Kidney (tissue), 22 donors: ENCODE measurements at places on chromosomes 2 and 18. TPM values are rescaled to one million over a fixed set of nuclear protein-coding genes. Genes with fewer than 3 reads are reported as not detected.
A peak's percentile ranks its signal among the peaks of the same experiment; 100 is the strongest.

Gene CPO
- 0.41 TPM for total RNA-seq

Gene CFAP221
- total RNA-seq = 58.7 TPM

Gene TMEM198
- 4.5 TPM for total RNA-seq

Gene MYO3B
- 6.4 TPM for total RNA-seq

Gene ALMS1
- total RNA-seq = 26.2 TPM

Gene REG3G
- 8.8 TPM for total RNA-seq

Gene RDH14
- 22.1 TPM for total RNA-seq

Gene ITM2C
- total RNA-seq = 1,131 TPM

Gene AKAIN1
- not detected for total RNA-seq

Gene KCNG2
- total RNA-seq = 0.76 TPM

- no peaks in the 10 kb centered on the region for H3K36me3 ChIP-seq
- no peaks in the 10 kb centered on the region for H3K4me1 ChIP-seq
- H3K4me3 ChIP-seq = no peak overlapping the region
- DNase-seq = no peak
Measured at GRCh38 chr2:166321076-166321475, 54.7 kb downstream of the SCN9A start.

GRCh38 chr2:146950361-146950760, 894.5 kb upstream of the ACVR2A start:
- no peaks in the 10 kb centered on the region for H3K4me1 ChIP-seq
- no peaks in the 10 kb centered on the region for H3K27me3 ChIP-seq
- no peak for DNase-seq
- H3K36me3 ChIP-seq = no peaks in the 10 kb centered on the region
- H3K4me3 ChIP-seq = no peak overlapping the region

GRCh38 chr2:209523041-209523740, 99.3 kb downstream of the MAP2 start:
- no peaks in the 10 kb centered on the region for H3K4me1 ChIP-seq
- H3K4me3 ChIP-seq = no peak overlapping the region
- H3K27ac ChIP-seq = no peak overlapping the region
- no peaks in the 10 kb centered on the region for H3K36me3 ChIP-seq
- DNase-seq = no peak
- no peaks in the 10 kb centered on the region for H3K27me3 ChIP-seq

- H3K27me3 ChIP-seq = no peaks in the 10 kb centered on the region
- H3K36me3 ChIP-seq = no peaks in the 10 kb centered on the region
Measured at GRCh38 chr2:65404988-65405697, 27.3 kb downstream of the SPRED2 start.

DNA sequence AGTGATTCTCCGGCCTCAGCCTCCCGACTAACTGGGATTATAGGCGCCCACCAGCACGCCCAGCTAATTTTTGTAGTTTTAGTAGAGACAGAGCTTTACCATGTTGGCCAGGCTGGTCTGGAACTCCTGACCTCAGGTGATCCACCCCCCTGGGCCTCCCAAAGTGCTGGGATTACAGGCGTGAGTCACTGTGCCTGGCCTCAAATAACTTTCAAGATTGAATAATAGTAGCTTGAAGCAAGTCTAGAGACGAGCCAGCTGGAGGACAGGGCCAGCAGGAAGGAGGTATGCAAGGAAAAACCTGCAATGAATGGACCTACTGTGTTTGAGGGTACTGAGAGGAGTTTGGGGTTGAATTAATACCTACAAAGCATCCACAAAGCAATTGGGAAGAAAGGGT, 87.5 kb downstream of the MSH2 start:
- no peak for DNase-seq
- H3K36me3 ChIP-seq = no peaks in the 10 kb centered on the region
- no peaks in the 10 kb centered on the region for H3K4me1 ChIP-seq
- no peak overlapping the region for H3K4me3 ChIP-seq
- no peak overlapping the region for H3K27ac ChIP-seq
- no peaks in the 10 kb centered on the region for H3K27me3 ChIP-seq

GRCh38 chr18:12085136-12085535, 8.5 kb upstream of the ANKRD62 start:
- no peaks in the 10 kb centered on the region for H3K4me1 ChIP-seq
- no peaks in the 10 kb centered on the region for H3K36me3 ChIP-seq
- H3K27me3 ChIP-seq = no peaks in the 10 kb centered on the region
- DNase-seq = no peak
- no peak overlapping the region for H3K27ac ChIP-seq

- H3K36me3 ChIP-seq = no peaks in the 10 kb centered on the region
- H3K4me3 ChIP-seq = no peak overlapping the region
- no peaks in the 10 kb centered on the region for H3K27me3 ChIP-seq
Measured at GRCh38 chr2:120995152-120995551, 259.5 kb downstream of the GLI2 start.

- peaks cover 4% of the 10 kb centered on the region for H3K36me3 ChIP-seq
- no peaks in the 10 kb centered on the region for H3K27me3 ChIP-seq
- no peaks in the 10 kb centered on the region for H3K4me1 ChIP-seq
- DNase-seq = no peak
- no peak overlapping the region for H3K4me3 ChIP-seq
- H3K27ac ChIP-seq = no peak overlapping the region
Measured at GRCh38 chr2:226995625-226996041, 159.8 kb downstream of the RHBDD1 start.

DNA sequence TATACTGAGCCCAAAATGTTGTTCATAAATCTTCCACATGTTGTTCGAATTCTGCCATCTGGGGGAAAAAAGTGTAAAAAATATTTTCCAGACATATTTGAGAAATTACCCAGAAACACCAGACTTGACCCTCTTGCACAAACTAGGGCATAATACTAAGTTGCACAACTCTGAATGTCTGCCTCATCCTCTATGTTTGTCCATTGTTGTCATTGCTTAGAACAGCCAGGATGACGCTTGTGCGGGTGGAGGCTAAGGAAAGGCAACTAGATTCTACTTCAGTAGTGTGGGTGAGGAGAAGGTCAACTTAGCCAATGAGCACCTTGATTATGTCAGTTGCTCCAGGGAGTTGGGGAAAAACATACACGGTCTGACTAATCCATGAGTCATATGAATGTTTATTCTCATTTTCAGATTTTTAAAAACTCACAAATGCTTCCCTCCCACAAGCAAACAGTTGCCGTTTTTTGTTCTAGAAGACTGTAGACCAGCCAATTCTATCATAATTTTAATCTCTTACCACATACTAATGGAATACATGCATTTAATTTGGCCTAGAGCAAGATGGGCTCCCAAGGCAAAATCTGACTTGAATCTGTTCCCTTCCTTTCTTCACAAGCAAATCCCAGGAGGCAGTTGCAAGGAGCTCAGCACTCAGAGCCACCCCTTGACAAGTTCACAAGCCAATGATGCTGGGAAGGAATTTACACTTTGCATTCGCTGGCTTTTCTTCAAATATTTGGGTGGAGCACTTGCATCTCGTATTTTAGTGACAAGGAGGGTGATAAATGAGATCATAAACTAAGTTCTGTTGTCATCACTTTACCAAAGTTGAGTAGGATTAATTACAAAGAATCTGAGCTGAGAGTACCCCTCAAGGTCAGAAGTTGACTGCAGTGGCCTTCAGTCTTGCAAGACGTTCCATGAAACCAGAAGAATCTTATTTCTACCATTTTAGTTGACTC, 163.2 kb upstream of the TWIST2 start:
- H3K4me3 ChIP-seq = no peak overlapping the region
- H3K4me1 ChIP-seq = no peaks in the 10 kb centered on the region
- H3K36me3 ChIP-seq = no peaks in the 10 kb centered on the region
- DNase-seq = no peak
- no peak overlapping the region for H3K27ac ChIP-seq

DNA sequence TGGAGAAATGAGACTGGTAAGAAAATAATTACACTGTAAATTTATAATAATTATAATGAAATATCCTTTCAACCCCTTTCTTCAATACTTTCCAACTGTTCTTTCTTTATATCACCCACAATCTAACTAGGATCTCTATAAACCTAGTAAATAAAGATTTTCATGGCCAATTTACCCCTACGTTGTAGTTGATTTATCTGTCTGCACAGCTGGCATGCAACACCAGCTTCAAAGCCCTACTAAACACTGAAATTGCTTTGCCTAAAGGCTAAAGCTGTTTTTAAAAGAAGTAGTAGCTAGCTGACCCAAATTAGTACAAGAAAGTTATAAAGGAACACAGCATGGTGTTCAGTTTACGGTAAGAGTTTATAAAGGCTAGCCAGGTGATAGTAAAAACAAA, 140.1 kb downstream of the NOL4 start:
- no peaks in the 10 kb centered on the region for H3K36me3 ChIP-seq
- no peak for DNase-seq
- H3K27me3 ChIP-seq = no peaks in the 10 kb centered on the region
- no peak overlapping the region for H3K27ac ChIP-seq

DNA sequence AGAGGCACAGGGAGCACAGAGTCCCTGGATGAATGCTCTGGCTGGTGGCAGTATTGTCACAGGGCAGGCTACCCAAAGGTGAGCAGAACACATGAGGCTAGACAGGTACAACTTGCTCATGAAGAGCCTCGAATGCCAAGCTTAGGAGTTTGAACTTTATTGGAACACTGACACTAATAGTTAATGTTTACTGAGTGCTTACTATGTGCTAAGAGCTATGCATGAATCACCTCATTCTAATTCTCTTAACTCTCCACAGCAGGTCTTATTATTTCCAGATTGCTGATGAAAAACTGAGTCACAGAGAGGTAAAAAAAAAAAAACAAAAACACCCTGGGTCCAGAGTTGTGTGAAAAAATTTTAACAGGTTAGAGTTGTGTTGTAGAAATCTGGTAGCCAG, 6.1 kb upstream of the EMX1 start:
- no peaks in the 10 kb centered on the region for H3K36me3 ChIP-seq
- DNase-seq = no peak
- H3K4me3 ChIP-seq = no peak overlapping the region
- no peak overlapping the region for H3K27ac ChIP-seq

- H3K27ac ChIP-seq = no peak overlapping the region
- H3K4me3 ChIP-seq = no peak overlapping the region
- peak; percentile 21 for DNase-seq
- no peaks in the 10 kb centered on the region for H3K27me3 ChIP-seq
- no peaks in the 10 kb centered on the region for H3K4me1 ChIP-seq
Measured at GRCh38 chr2:100978582-100979191, 23.4 kb upstream of the RPL31 start.

GRCh38 chr2:20207051-20207450, 17.9 kb downstream of the SDC1 start:
- H3K27ac ChIP-seq = peak overlapping the region; percentile 61
- H3K27me3 ChIP-seq = no peaks in the 10 kb centered on the region
- peaks cover 42% of the 10 kb centered on the region for H3K4me1 ChIP-seq
- no peaks in the 10 kb centered on the region for H3K36me3 ChIP-seq
- no peak overlapping the region for H3K4me3 ChIP-seq

DNA sequence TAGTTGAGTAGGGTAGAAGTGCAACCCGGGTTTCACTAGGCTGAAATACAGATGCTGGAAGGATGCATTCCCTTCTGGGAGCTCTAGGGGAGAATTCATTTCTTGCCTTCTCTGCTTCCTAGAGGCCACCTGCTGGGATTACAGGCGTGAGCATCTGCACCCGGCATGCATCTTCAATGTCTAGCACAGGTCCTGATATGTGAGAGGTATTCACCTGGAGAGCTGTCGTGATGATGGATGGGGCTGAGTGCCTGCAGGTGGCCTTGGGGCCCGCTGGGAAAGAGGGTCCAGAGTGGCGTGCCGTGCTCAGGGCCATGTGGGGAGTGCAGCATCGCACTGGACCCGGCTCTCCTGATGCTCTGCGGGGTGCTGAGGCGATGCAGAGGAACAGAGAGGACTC, 6.6 kb upstream of the NTSR2 start:
- DNase-seq = no peak
- no peaks in the 10 kb centered on the region for H3K36me3 ChIP-seq

DNA sequence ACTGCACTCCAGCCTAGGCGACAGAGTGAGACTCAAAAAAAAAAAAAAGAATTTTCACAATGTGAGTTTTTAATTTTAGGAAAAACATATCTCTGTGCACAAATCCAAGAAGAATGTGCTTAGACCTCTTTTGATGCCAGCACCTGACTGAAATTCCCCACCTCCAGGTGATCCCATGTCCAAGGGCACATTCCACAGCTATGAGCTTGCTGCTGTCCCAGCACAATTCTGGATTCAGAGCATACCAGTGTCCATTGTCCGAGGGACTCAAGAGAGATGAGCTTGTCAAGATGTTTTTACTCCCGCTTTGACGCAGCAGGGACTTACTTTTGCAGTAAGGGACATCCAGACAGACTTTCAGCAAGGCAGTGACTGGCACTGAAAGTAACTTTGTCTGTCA, 489.1 kb upstream of the ACVR2A start:
- H3K4me1 ChIP-seq = no peaks in the 10 kb centered on the region
- H3K27me3 ChIP-seq = no peaks in the 10 kb centered on the region
- H3K36me3 ChIP-seq = no peaks in the 10 kb centered on the region

GRCh38 chr2:27264253-27264752, 1.5 kb upstream of the SLC30A3 start:
- H3K36me3 ChIP-seq = no peaks in the 10 kb centered on the region
- peak; percentile 25 for DNase-seq
- peaks cover 26% of the 10 kb centered on the region for H3K27me3 ChIP-seq
- no peaks in the 10 kb centered on the region for H3K4me1 ChIP-seq
- H3K27ac ChIP-seq = no peak overlapping the region

- no peak overlapping the region for H3K27ac ChIP-seq
- no peaks in the 10 kb centered on the region for H3K36me3 ChIP-seq
- DNase-seq = peak; percentile 80
Measured at GRCh38 chr18:35267809-35268208, 22.2 kb downstream of the ZSCAN30 start.

DNA sequence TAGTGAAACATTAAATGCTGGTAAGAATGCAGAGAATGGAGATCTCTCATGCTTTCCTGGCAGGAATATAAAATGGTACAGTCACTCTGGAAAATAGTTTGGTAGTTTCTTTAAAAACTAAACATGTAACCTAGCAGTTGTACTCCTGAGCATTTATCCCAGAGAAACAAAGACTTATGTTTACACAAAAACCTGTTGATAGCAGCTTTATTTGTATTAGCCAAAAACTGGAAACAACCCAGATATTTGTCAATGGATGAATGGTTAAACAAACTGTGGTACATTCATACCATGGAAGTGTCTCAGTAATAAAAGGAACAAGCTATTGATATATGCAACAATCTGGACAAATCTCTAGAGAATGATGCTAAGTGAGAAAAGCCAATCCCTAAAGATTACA, 81.7 kb upstream of the CTAGE1 start:
- H3K4me1 ChIP-seq = no peaks in the 10 kb centered on the region
- no peak for DNase-seq
- H3K4me3 ChIP-seq = no peak overlapping the region
- no peaks in the 10 kb centered on the region for H3K36me3 ChIP-seq
- no peak overlapping the region for H3K27ac ChIP-seq

GRCh38 chr2:219352448-219353023, 20.0 kb upstream of the RESP18 start:
- no peaks in the 10 kb centered on the region for H3K36me3 ChIP-seq
- no peaks in the 10 kb centered on the region for H3K4me1 ChIP-seq
- no peak overlapping the region for H3K4me3 ChIP-seq
- peak; percentile 52 for DNase-seq
- peaks cover 10% of the 10 kb centered on the region for H3K27me3 ChIP-seq
